ENCODE measurements at places on chromosomes 6 and 20.

- peak; percentile 88 for DNase-seq
These were observed 191.4 kb downstream of the NFATC2 start for GRCh38 chr20:51350941-51351631.

DNA sequence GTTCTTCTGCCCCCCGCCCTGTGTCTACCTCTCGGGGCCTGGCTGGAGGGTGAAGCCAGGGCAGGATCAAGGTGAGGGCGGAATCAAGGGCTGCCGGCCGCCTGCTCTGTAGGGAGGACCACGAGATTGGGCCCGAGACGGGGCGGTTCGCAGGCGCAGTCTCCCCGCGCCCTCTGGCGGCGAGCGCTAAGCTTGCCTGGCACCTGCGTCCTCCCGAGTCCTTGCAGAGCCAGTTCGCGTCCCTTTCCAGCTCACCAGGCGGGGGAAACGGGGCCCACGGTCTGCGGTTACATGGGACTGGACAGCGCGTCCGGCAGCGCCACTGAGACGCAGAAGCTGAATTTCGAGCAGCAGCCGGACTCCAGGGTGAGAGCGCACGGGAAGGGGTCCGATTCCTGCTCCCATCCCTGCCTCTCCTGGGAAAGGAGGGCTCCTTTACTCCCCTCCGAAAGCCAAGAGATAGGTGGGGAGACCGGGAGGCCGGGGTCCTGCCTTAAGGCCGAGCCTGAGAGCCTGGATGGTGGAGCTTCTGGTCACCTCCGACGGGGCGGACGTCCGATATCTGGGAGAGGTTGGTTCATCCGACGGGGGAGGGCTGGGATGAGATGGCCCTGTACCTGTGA, 3.6 kb upstream of the MATN4 start:
- peak; percentile 41 for DNase-seq

DNA sequence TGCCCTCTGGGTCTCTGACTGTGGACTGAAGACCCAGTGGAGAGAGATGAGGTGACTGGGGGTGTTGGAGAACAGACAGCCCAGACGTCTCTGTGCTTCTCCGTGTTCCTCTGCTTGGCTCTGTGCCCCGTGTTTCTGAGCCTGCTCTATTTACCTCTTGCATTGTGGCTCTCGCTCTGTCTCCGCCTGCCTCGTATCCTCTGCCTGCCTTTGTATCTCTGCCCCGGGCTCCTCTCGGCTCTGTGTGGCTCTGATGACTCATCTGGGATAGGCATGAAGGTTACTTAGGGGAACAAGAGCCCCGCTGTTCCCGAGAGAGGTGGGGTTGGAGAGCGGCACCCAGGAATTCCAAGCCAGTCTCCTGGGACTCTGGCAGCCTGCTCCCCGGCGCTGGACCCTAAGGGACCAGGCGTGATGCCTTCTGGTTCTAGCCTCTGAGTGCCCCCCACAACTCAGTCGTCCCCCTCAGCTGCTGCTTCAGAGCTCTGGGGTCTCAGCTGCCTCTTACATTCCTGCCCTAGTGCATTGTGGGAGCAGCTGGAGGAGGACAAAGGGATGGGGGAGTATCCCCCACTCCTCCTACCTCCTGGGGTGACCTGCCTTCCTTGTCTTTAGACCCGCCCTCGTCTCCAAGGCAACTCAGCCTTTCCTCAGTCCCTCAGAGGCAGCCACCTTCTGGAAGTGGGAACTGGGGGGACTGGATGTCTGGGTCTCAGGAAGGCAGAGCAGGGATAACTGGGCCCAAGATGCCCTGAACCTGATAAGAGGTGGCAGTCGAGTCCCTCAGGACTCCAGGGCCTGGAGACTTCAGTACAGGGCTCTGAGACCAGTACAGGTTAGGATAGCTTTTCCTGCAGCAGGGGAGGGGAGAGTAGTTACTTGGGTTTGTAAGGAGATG, 1.9 kb downstream of the DDR1 start:
- peak; percentile 70 for DNase-seq

DNA sequence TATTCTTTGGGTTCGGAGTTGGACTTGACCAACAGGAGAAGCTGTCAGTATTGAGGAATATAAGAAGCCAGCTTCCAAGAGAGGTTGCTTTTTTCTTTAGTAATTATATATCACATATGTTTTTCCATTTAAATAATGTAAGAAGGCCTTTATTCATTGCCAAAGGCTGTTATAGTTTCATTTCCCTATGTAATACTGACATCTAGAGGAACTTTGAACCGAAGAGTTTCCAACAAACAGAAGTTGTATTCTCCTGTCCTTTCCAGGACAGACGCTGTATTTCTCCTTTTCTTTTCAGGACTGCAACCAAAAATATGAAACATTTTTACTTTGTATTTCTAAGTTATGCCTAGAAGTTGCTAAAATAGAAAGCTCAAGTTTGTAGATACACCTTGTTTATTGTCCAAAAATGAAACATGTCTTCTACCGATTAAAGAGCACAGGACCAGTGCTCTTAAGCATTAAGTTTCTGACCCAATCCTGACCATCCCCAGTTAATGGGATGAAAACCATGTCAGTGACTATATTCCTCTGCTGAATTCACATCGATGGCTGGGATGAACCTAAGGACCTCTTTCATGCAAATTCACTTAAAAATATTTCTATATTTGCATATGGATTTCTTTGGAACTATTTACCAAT, 55.1 kb downstream of the MYLK4 start:
- DNase-seq = peak; percentile 30

GRCh38 chr6:53827531-53827930, 32.7 kb downstream of the LRRC1 start:
- DNase-seq = peak; percentile 38

DNA sequence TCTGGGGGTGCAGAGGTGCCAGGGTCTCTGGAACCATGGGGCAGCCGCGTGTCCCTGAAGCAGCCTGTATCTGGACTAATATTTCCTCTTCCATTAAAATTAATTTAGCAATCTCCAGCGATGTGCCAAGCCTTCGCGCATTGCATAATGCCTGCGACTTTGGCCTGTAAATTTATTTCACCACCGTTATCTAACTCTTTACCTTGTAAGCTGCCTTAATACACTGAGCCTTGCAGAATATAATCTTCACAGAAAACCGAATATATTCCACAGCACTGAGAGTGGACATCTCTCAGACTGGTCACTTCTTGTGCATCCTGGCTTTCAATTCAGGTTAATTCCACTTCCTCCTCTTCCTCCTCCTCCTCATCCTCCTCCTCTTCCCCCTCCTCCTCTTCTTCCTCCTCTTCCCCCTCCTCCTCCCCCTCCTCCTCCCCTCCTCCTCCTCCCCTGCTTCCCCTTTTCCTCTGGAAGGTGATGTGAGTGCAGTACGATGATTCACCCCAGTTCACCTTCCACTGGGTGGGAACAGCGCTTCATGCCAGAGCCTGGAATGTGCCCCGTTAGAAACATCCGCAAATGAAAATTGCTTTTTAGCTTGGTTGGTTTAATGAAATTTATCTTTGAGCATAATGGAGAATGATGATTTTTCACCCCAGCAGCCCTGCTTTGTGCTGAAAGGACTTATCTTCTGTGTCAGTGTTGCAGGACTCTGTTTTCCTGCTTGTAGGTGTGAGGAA, 101.4 kb downstream of the CDH4 start:
- peak; percentile 27 for DNase-seq

- DNase-seq = peak; percentile 39
These were observed 1.6 kb downstream of the DNAJC5 start for GRCh38 chr20:63896264-63897105.

GRCh38 chr6:140490081-140490480, 1115.6 kb upstream of the CITED2 start:
- peak; percentile 74 for DNase-seq

Data from HCEC 1CT (cell line).